ENCODE measurements at places on chromosomes 2 and 18.

DNA sequence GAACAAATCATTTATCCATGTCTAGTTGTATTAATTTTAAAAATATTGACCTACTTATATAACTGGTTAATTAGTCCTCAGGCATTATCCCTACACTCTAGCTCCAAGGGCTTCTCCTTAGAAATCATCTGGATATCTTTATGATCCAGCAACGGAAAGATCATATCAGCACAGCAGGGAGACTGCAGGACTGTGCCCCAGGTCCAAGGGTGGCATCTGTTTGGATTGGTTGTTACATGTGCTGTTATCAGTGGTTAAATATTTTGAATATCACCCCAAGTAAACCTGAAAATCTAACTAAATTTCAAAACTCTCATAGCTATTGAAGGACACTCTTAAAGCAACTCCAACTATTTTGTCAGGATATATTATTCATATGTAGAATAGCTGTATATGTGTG lies 556.2 kb upstream of the ZEB2 start:
- DNase-seq = no peak

DNA sequence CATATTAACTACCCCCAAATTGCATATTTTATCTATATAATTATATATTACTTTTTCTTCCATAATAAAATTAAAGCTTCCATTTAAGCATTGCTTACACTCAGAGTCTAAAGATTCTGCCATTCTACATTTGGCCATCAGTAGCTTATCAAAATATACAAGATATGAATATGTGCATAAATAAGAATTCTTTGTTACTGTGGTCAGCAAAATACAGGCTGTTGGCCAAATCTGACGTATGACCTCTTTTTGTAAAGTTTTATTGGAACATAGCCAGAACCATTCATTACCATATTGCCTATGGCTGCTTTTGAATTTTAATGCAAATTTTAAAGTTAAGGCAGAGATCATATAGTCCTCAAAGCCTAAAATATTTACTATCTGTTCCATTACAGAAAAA lies 643.9 kb upstream of the VRK2 start:
- no peak for DNase-seq

DNA sequence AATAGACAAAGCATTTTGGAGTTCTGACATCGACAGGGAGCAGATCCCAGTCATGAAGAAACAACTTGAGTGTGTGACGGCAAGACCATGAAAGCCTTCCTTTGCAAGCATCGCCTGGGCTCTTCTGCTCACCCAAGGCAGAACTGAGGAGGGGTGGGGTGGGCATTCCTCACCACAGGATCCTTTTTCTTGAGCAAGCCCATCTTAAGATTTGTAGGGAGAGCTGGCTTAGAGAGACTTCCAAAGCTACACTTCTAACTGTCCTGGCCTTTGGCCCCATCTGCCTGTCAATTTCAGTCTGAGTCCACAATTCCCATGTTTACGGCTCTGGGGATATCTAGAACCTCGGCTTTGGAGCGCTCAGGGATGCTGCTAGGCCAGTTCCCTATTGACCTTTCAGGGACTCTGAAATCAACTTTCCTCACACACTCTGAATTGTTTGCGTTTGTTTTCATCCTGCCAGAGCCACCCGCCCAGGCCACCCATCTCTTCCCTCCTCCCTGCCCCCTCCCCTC lies 3.7 kb downstream of the KLHL14 start:
- DNase-seq = no peak

- DNase-seq = no peak
These were observed 13.4 kb downstream of the NOP58 start for GRCh38 chr2:202278944-202279343.

DNA sequence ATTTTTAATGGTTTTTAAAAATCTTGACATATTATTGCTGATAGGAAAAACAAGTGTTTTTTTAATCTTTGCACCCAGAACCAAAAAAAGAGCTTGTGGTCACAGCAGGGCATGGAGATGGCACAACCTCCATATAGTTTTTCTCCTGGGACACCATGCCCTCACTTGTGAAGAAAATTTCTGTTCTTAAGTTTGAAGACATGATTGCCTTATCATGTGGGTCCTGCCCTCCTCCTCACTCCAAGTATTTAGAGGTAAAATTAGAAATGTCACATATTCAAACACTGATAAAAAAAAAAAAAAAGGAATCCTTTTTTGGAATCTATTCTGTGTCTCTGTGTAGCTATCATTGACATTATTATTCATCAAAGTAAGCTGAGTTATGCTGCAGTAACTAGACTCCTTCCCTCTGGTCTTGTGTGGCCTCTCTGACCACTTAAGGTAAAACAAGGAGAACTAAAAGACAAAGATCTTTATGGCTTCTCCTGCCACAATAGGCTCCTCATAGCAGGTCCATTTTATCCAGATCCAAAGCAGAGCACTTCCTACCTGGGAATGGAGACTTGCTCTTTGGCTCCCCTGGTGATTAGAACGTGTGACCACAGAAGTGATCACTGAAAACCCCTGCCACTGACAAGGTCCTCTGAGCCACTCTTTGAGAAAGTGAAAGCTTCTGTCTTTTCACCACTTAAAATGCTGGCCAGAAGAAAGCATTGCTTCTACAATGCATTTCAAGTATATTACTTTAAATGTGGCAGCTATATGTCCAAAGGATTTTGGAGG lies 19.8 kb downstream of the ADD2 start:
- DNase-seq = no peak

- DNase-seq = no peak
These were observed 36.5 kb downstream of the SEMA4F start for GRCh38 chr2:74690571-74690970.

DNA sequence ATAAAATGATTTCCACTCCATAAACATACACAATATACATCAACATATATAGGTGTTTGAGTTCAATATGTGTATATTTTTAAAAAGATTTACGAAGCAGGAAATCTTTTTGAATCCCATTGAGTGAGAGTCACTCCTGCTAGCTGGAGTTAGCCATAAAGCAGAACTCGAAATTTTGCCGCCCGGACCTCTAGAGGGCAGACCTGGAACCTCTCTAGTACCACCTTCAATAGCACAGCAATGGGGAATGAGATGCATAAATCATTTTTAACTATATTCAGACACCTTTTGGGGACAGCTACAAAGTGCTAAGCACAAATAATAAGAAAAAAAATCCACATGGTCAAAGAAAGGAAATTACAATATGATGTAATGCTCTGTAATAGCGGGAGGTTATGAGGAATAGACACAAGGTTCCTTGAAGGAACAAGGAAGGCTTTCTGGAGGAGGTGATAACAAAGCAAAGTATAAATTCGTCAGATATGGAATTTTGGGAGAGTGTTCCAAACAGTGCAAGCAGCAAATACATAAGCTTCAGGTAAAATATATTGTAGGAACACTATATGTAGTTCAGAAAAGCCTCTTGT lies 533.4 kb downstream of the ERBB4 start:
- DNase-seq = no peak

- DNase-seq = no peak
These were observed 45.7 kb downstream of the ARL5A start for GRCh38 chr2:151782378-151783132.

- DNase-seq = peak; percentile 66
These were observed 15.4 kb downstream of the NPPC start for GRCh38 chr2:231910771-231911170.

- no peak for DNase-seq
These were observed 61.2 kb upstream of the GPC1 start for GRCh38 chr2:240374085-240374907.

DNA sequence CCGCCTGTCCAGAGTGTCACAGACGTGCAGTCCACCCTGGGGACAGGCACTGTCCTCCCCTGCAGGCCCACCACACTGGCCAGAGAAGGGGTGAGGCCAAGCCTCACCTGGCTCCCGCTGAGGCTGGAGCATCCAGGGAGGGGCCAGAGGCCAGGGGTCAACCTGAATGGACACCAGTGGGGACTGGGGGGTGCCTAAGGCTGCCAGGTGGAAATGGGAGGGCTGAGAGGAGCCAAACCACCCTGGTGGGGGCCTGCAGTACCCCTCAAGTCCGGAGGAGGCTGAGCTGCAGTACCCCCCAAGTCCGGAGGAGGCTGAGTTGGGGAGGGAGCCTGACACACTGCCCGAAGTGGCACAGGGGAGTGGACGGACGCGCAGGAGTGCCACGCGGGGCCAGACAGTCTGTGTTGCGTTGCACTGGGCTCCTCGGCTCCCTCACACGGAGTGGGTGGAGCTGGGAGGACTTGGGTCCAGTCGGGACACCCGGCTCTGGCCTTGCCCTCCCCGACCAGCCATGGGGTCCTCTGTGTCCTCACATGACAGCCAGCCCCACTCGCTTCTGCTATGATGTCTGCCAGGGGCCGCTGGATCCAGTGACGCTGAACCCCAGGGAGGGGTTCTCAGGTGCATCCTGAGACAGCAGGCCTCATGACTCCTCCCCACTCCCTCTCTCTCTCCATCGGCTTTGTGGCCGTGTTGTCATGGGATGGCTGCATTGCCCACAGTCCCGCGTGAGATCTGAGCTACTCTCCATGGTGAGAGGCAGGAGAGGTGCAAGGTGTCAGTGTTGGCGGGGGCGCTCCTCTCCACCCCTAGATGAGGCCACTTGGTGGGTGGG lies 22.3 kb upstream of the GPC1 start:
- peak; percentile 68 for DNase-seq

DNA sequence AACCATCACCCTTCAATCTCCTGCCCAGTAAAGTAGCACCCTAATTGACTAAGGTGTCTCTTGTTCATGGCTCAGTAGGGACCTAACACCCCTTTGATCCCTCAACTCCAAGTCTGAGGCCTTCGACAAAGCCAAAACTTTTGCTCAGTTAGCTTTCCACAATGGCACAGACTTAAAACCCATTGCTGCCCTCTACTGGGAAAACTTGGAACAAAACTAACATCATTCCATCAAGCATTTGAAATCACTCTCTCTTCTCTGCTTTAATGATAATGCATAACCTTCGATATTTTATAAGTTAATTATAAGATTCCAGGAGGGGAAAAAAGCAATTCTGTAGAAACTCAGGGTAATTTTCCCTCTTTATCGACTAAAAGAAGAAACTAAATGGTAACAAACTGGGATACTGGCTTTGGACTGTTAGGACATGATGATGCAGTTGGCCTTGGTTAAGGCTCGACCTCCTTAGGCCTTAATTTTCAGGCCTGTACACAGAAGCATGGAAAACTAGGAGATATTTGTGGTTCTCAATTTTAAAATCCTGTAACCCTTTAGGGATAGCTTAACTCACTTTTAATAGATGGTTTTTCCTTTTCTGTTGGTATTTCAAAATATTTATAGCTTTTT lies 127.8 kb downstream of the STK39 start:
- DNase-seq = no peak

DNA sequence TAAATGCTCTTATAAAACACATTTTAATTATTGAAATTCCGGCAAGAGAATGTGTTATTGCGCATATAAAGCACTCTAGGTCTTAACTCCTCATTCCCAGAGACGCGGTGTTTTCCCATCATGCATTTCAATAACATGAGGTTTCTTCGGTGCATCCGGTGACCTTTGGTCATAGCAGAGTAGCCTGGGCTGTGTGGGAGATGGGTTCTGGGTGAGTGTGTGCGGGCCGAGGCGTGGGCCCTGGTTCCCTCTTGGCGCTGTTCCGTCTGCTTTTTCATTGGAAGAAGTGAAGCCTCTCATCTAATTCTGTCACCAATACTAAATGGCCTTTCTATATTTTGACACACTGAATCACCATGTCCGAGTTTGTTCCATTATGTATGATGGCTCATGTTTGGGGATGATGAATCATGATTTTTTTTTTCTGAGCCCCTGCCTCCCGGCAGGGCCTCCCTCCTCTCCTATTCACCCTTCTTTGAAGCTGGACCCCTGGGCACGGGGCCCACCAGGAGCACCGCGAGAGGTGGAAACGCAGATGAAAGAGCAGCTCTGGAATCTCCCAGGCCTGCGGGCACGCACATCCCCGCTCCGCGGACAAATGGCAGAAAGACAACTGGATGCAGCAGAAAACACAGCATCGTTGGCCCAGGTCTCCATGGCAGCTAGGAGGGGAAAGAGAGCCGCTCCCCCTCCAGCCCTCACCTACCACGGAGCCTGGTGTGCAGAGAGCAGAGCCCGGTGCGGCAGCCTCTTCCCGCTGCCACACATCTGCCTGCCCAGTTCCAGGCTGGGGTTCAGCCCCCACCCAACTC lies 85.8 kb upstream of the HPCAL1 start:
- no peak for DNase-seq

- no peak for DNase-seq
These were observed 5.8 kb upstream of the PAX8 start for GRCh38 chr2:113284476-113284875.

- no peak for DNase-seq
These were observed 140.9 kb downstream of the SH3RF3 start for GRCh38 chr2:109269706-109270504.

DNA sequence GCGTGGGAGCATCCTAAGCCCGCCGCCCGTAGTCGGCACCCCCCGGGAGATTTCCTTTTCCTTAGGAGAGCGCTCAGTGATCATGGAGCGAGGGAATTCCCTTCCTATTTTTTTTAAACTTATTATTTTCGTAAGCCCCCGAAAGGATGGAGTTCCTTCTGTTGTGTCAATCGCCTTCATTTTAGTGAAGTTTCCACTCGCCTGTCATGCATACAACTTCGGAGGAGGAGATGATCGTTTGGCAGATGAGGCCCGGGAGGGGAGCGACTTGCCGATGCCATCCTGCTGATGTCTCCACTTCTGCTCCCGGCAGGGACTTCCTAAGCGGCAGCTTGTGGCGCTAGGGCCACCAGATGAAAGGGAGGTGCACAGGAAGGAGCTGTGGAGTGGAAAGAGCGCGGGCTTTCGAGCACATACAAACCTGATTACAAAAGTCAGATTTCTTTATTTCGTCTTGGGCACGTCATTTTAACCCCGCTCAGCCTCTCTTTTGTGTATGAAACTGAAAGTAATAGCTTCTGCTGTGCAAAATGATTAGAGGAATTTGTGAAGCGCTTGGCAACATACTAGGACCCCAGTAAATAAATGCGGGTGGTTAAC lies at the start of gene ADGRF3:
ADGRF3 (minus strand) TSS at position 336 of the 600 bp plus-strand sequence. CDS start 555 bp downstream, outside the sequence.
- peak; percentile 77 for DNase-seq

DNA sequence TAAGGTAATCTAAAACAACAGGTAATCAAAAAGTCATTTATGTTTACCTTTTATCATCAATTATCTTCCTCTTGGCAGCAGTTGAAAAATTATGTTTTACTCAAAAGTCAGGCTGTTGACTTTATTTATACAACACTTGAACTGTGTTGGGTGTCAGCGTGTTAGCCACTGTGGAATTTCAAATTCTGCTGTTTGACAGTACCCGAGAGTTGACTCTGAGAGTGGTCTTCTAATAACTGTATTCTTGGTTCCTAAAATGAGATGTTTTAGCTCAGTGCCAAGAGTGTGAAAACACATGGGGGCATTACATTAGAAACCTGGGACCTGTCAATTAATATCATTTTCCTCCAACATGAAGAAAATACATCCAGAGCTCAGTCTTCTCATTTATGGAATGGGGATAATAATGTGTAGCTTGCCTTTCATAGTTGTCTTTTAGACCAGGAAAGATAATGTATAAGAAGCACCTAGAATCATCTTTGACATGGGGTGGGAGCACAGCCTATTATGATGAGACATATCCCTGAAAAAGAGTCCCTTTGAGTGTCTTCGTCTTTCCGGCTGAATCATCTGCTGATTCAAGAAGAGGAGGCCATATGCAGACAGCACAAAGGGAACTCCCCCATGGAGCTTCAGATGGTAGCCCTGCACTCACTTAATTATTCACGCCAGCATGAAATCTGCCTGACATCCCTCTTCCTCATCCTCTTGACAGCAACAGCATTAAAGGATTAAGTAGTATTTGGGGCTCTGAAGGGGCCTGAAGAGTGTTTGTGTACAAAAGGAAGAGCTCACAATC lies 89.1 kb downstream of the AFF3 start:
- no peak for DNase-seq

- DNase-seq = no peak
These were observed 70.5 kb upstream of the SRD5A2 start for GRCh38 chr2:31651267-31651666.

- DNase-seq = no peak
These were observed 228.6 kb upstream of the DOK6 start for GRCh38 chr18:69172046-69172445.

Data from Right ventricle myocardium inferior (tissue), 1 donor.